ENCODE measurements at places on chromosomes 12 and 14. TPM values are rescaled to one million over a fixed set of nuclear protein-coding genes. Genes with fewer than 3 reads are reported as not detected.

The MUCL1 gene
- total RNA-seq = not detected

The SPIC gene
- not detected for total RNA-seq

The ENDOU gene
- total RNA-seq = not detected

The PPP2R3C gene
- 55.4 TPM for total RNA-seq

The TIMM9 gene
- total RNA-seq = 47.2 TPM

The IL25 gene
- total RNA-seq = not detected

The GALNT6 gene
- 0.16 TPM for total RNA-seq

The NGB gene
- not detected for total RNA-seq

The JPH4 gene
- 1.4 TPM for total RNA-seq

The EML5 gene
- 1.3 TPM for total RNA-seq

The ANG gene
- 2.3 TPM for total RNA-seq

The TAS2R30 gene
- 1.4 TPM for total RNA-seq

The GPD1 gene
- total RNA-seq = 0.16 TPM

The PPP4R3A gene
- total RNA-seq = 111 TPM

The TMEM63C gene
- total RNA-seq = 0.91 TPM

The GPR65 gene
- total RNA-seq = not detected

The TCL1B gene
- not detected for total RNA-seq

The ZNF26 gene
- 12.9 TPM for total RNA-seq

The TOGARAM1 gene
- 14.2 TPM for total RNA-seq

The PIWIL1 gene
- not detected for total RNA-seq

The TEDC1 gene
- 44.9 TPM for total RNA-seq

The MLEC gene
- 167 TPM for total RNA-seq

The HHIPL1 gene
- total RNA-seq = 2.3 TPM

The SDSL gene
- total RNA-seq = 3.3 TPM

The CCDC196 gene
- total RNA-seq = not detected

The MGP gene
- total RNA-seq = not detected

The OR4K13 gene
- not detected for total RNA-seq

The CBX5 gene
- 369 TPM for total RNA-seq

The P2RX2 gene
- not detected for total RNA-seq

The ADCY4 gene
- 0.49 TPM for total RNA-seq

The CACNB3 gene
- total RNA-seq = 57.4 TPM

The BIN2 gene
- not detected for total RNA-seq

The TAS2R10 gene
- 1.2 TPM for total RNA-seq

The ZDHHC22 gene
- 5.9 TPM for total RNA-seq

The LTB4R2 gene
- total RNA-seq = 9.4 TPM

The KERA gene
- total RNA-seq = not detected

The ACVR1B gene
- 34.3 TPM for total RNA-seq

The CCDC198 gene
- not detected for total RNA-seq

The BDKRB1 gene
- not detected for total RNA-seq

The NTS gene
- total RNA-seq = 0.40 TPM

The B4GALNT3 gene
- 2.6 TPM for total RNA-seq

The C12orf50 gene
- total RNA-seq = 0.30 TPM

The TAS2R43 gene
- 0.47 TPM for total RNA-seq

The RIMKLB gene
- total RNA-seq = 64.2 TPM

All from neural crest cell (in vitro differentiated cells).